ENCODE measurements at places on chromosomes 3 and 15. TPM values are rescaled to one million over a fixed set of nuclear protein-coding genes. Genes with fewer than 3 reads are reported as not detected.

Gene CLDN18
- total RNA-seq = not detected

GRCh38 chr3:9311228-9311627, 51.6 kb upstream of the THUMPD3 start:
- no peak for DNase-seq

Gene DHX30
- 96.3 TPM for total RNA-seq

- DNase-seq = no peak
These were observed 100.1 kb upstream of the SPATA12 start for GRCh38 chr3:56960234-56960917.

- peak; percentile 68 for DNase-seq
These were observed 59.6 kb downstream of the ITGA11 start for GRCh38 chr15:68372291-68372811.

Gene C2CD4A
- total RNA-seq = not detected

Gene TBC1D2B
- total RNA-seq = 30.6 TPM

DNA sequence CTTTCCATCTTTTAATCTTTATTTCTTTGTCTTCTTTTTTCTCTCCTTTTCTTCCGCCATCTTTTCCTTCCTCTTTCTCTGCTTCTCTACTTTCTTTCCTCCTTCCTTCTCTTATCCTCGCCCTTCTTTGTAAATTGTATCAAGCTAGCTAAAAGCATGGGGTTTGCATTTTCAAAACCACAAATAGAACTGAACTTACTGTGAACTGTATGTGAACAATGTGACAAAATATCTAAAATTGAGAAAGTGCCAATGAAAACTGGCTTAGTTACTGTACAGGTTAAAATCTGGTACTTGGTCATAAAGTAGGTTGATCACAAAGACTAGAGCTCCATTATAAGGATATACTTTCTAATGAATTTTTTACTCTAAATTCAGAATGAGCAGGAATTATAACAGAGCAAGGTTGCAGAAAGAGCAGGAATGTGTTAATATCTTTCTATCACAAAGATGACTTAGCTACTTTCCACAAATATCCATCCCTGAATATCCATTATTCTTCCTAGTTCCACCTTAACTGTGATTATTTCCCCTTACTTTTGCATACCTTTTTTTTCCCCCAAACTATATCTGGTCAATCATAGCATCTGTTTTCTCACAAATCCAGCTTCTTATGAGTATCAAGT, 122.4 kb downstream of the LSAMP start:
- DNase-seq = no peak

DNA sequence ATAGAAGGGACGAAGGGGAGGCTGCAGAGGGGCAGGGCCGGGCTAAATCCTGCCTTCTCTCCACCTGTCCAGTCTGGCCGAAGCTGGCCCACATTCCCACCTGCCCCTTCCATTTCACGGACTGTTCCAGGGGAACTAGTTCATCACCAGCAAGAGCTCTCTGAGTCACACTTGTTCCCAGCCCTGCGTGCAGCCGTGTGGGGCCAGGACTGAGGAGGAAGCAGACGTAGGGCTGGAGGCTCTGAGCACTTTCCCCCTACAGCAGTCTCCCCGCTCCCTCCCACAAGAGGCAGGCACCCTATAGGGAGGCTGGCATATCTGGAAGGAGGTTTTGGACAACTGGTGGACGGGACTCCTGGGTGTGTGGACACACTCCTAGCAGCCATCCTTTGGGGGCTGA, 3.0 kb downstream of the ITIH4 start:
- DNase-seq = peak; percentile 49

Gene MYZAP
- not detected for total RNA-seq

Gene RAMAC
- total RNA-seq = 22.3 TPM

DNA sequence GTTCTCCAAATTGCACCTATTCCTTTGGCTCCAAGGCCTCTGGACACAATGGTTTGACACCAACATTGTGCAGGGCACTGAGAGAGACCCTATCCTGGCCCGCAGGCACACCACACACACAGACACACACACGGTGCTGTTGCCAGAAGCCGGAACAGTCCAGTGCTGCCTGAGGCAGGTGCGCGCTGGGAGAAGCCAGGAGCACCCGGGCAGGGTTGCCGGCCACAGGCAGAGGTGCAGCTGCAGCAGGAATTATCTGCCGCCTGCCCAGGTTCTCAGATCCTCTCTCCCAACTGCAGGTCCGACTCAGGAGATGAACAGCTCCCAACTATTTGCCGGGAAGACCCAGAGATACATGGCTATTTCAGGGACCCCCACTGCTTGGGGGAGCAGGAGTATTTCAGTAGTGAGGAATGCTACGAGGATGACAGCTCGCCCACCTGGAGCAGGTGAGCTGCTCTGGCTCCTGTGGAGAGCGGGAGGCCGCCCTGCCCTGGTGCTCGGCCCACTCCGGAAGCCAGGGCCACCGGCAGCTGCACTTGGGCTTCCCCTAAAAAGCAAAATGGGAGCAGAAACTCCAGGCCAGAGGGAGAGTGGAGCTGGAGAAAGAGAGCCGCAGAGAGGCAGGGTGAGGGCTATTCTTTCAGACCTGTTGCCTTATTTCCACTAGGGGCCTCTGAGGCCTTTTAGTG, 42.9 kb downstream of the CHDH start:
- no peak for DNase-seq

- DNase-seq = no peak
These were observed 1051.4 kb downstream of the AGBL1 start for GRCh38 chr15:87131067-87131466.

GRCh38 chr3:140296796-140297352, 361.9 kb downstream of the CLSTN2 start:
- no peak for DNase-seq

GRCh38 chr15:85430406-85431204, 50.2 kb downstream of the AKAP13 start:
- no peak for DNase-seq

Gene CCNDBP1
- total RNA-seq = 53.2 TPM

GRCh38 chr15:85104584-85104983, 122.9 kb downstream of the PDE8A start:
- DNase-seq = no peak

GRCh38 chr3:45551214-45552010, 43.1 kb upstream of the LIMD1 start:
- DNase-seq = peak; percentile 100

- DNase-seq = no peak
These were observed 587.4 kb upstream of the MDFIC2 start for GRCh38 chr3:70899816-70900215.

DNA sequence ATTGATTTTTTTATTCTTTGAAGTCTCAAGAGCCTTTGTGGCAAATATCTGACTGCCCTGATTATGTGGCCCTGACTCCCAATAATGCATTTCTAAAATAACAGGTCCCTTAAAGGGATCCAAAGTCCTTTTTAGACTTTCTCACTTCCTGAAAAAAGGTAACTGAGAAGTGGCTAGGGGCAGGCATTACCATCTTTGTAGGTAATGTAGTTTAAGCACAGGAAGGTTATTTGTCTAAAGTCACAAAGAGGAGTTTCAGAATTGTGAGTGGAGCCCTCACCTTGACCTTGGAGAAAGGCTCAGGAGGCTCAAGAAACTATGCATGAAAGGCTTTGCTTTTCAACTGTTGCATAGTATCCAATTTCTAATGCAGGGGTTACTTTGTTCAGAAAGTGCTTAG, 142.9 kb upstream of the MRPL3 start:
- no peak for DNase-seq

Gene SLC22A13
- 0.29 TPM for total RNA-seq

DNA sequence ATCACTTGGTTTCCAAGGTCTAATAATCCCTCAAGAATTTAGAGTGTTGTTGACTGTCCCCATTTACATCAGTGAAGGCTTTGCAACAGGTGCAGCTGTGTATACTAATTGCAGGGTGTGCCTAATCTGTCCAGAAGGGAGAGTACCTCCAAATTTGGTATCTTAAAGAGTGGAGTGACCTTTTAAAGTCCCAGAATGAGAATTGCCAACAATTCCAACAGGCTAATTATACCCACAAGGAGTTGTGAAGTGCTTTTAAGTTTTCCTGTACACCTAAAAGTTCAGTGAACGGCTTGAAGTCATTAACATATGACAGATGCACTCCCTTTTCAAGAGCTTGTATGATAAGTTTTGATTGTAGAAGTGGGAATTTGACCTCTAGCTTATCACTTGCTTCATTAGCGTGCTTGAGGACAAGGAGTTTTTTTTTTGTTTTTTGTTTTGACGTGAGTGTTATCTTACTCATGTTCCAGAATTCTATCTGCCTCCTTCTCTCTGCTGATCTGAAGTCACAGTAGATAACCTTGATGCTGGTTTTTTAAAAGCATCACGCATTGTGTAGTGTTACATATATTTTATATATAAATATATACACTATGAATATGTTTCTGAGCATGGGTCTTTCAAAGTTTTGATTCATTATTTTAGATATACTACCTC, 26.3 kb downstream of the CDIN1 start:
- DNase-seq = peak; percentile 33

Gene CTNNB1
- 569 TPM for total RNA-seq

DNA sequence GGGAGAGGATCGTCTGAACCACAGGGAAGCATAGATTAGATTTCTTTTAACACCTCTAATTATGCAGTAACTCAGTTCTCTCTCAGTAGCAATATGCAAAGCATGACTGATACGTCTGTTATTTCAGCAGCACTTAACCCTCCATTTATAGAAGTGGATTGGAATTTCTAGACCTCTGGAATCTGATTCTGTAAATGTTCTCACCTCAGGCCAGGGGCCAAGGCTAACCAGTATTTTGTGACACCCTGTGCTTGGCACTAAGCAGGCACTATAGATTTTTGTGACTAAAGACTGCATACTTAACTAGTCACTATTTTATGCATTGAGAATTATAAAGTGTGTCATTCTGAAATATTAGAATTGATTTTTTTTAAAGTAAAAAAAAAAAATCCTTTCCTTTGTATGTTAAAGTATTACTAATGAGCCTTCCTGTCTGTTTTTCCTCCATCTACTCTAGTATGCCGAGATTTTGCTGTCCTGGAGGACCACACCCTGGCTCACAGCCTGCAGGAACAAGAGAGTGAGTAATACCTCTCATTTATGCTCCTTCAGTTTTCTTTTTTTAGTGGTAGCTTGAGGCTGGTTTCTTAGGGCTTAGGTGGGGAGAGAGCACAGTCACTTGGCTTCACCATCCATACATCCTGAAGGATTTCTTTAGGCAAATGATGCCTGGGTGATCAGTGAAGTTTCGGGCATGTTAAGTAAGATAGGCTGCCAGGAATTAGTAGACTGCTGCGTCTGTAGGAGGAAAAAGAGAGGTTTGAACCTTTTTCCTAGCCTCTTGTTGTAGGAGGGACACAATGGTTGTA, 26.5 kb upstream of the UTS2B start:
- peak; percentile 55 for DNase-seq

Gene VWA5B2
- total RNA-seq = not detected

- no peak for DNase-seq
These were observed 77.2 kb downstream of the LDHAL6B start for GRCh38 chr15:59283717-59284391.

DNA sequence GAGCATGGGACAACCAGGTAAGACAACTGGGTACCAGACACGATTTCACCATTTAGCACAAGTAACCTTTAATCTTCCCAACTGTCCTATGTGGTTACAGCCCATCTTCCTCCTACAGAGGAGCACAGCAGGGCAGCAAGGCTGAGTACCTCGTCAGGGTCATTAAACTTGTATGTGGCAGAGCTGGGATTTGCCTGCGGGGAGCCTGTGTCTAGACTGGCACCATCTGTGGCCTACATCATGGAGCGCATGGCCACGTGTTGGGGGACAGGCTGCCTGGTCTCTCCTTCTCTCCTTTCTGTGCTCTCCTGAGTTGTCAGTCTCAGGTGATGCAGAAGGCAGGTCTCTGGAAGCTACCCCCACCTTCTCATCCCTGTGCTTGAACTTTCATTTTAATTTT, 32.2 kb downstream of the GOLGA6A start:
- no peak for DNase-seq

GRCh38 chr15:69479081-69479480, 26.5 kb downstream of the RPLP1 start:
- no peak for DNase-seq

- DNase-seq = no peak
These were observed 55.8 kb upstream of the MYO5C start for GRCh38 chr15:52351206-52351908.

- no peak for DNase-seq
These were observed 751 bp upstream of the RPS17 start for GRCh38 chr15:82540984-82541431.

GRCh38 chr3:144708437-144708836, 736.8 kb downstream of the DIPK2A start:
- no peak for DNase-seq

- peak; percentile 57 for DNase-seq
These were observed 368.7 kb downstream of the MFSD1 start for GRCh38 chr3:159170436-159171003.
